Cardiac fibroblast (primary cell): ENCODE measurements at places on chromosomes 7 and 10.

DNA sequence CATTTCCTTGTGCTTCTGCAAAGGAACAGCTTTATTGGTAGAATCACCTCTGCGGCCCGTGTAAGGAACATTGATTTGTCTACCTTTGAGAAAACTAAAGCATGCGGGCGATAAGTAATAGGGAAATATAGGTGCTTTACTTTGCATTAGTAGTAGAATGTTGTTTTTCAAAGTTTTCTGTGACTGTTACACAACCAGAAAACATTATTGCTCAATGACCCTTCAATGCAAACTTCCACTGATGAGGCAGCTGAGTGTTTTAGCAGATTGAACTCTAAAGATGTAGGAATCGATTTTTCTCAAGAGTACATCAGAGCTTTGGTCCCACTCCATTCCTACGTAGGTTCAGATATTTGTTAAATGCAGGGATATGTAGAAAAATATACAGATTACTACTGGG, 427.8 kb downstream of the DNAJB9 start:
- DNase-seq, result no peak

GRCh38 chr10:60465801-60466200, 76.1 kb upstream of the ANK3 start:
- DNase-seq, result peak; percentile 60

GRCh38 chr7:139915864-139916716, 87.0 kb downstream of the TBXAS1 start:
- DNase-seq, result peak; percentile 96

DNA sequence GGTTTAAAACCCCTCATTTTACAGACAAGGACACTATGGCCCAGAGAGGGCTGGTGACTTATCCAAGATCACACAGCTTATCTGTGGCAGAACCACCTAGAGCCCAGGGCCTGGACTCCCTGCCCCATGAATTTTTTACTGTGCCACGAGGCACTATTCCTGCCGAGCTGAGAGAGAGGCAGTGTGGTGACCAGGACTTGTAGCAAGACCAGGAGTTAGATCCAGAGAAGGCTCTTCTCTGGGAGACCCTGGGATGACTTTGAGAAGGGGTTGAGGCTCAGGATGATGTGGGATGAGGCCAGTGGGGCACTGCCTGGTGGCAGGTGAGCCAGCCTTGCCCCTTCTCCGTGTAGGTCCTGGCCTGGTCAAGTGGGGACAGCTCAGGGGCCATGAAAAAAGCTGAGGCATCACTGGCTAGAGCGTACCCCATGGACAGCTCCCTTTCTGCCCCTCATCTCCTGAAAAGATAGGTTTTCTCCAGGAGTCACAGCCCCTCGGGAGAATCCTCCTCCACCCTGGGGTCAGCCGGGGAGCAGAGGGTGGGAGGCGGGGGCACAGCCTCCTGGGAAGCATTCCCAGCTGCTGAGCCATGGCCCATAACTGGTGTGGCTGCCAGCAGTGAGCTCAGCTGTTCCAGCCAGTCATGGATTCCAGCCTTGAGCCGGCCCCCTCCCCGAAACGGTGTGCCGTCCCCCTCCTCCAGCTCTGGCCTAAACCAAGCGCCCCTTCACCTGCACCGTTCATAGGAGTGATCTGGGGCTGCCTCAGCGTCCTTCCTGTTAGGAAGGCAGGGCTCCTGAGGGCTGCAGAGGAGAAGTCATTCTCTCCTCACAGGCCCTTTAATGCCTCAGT, 5.8 kb downstream of the FLNC start:
- DNase-seq, result peak; percentile 67

DNA sequence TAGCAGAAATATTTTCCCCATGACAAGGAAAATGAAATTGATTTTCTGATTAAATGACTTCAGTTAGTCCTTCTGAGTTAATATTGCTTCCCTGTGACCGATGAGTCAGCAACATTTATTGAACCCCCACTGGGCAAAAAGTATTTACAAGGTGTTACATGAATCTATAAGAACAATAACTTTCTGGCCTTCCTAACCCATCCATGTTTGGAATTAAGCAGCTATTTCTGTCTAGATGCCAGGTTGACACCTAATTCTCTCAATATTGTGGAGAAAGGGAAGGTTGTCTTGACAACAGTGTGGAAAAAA, 112.9 kb upstream of the JAZF1 start:
- no peak for DNase-seq

GRCh38 chr7:135620980-135621850, 41.1 kb upstream of the STMP1 start:
- DNase-seq, result peak; percentile 92

GRCh38 chr7:85156661-85157208, 30.1 kb downstream of the SEMA3D start:
- DNase-seq, result no peak

GRCh38 chr10:70162892-70163201, 7.5 kb downstream of the SAR1A start:
- no peak for DNase-seq

GRCh38 chr7:108311446-108312168, 144.6 kb downstream of the NRCAM start:
- peak; percentile 71 for DNase-seq

DNA sequence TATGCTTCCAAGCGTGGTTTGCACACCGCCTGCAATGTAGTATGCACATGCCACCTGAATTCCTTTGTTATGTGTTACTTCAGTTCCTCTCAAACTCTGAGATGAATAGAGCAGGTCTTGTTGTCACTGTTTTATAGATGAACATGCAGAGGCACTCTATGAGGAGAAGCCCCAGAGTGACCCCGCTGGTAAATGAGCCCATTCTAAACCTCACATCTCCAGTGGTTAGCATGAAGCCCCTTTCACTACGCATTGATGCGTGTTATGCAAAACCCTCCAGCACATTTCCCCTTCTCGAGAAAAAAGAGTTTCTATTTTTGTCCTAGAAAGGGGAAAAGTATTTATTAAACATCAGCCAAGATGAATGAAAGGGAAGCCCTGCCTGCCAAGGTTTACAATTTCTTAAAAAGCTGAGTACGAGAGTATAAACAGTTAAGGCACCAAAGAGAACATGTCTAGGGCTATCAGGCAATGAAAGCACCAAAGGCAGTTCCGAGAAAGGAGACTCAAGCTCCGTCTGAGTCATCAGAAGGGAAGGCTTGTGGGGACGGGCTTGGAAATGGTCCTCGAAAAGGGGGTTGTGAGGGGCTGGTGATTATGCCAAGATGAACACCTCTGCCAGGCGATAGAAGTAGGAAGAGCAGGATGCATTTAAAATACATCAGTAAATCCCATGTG, 58.7 kb upstream of the PFKP start:
- no peak for DNase-seq

DNA sequence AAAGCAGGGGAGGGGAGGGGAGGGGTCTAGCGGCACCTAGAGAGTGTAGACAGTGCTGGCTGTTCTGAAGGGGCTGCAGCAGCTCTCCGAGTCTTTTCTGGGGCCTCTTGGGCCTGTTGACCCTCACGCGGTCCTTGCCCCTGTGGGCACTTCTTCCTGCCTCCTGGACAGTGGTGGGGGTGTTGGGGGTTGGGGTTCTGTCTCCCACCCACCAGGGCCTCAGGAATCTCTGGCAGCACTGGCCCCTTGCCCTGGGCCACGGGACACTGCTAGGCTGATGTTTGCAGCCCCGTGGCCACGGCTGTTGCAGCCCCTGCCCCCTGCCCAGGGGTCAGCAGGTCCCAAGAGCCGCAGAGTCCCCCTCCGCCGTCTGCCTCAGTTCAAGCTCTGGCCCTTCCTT, 68.9 kb upstream of the INPP5A start:
- DNase-seq, result no peak

GRCh38 chr10:131547129-131547799, 235.7 kb upstream of the TCERG1L start:
- DNase-seq, result no peak

GRCh38 chr7:3892157-3892556, 591.1 kb downstream of the SDK1 start:
- DNase-seq, result no peak

DNA sequence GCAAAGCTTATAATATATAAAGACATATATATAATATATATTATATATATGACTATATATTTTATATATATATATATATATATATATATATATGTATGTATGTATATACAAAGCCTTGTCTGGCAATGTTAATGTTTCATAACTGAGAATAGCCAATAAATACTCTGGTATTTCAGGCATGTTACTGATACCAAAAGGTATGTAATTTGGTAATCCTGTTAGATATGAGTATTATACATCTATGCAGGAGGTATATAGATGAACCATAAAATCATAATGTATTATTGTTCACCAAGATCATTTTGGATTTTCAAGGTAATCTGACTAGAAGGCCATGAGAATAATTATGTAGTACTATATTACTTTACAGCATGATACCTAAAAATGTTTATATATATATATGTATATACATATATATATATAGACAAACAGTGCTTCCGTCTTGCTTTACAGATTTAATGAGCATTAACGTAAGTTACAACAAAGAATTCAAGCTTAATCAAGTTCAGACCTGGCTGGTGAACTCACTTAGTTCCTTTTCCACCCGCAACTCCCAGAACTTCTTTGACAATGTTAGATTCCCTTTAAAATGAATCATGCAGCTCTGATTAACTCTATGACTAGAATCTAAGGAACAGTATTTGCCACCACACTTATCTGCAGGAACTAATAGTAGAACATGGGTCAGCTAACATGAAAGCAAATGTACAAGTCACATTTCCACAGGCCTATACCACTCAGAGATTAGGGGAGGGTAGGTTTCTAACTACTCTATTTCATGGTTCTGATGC, 82.7 kb downstream of the SLC25A13 start:
- DNase-seq, result peak; percentile 14

DNA sequence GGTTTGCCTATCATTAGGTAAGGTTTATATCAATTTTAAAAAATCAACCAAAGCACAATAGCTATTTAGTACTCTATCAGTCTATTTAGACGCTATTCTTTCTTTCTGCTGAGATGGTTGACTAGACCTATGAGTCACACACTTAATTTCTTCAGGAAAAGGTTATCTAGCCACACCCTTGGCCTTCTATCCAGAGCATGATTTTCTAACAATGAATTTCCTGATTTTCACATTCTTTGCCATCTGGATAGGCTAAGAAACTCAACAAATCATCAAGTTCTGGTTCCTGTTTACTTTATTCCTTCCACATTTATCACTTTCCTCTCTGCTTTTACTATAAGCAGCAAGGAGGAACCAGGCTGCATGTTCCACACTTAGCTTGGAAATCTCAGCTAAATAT, 8.1 kb downstream of the PRPS1L1 start:
- DNase-seq, result peak; percentile 88

GRCh38 chr10:49741108-49741995, 20.8 kb downstream of the OGDHL start:
- peak; percentile 5 for DNase-seq

- no peak for DNase-seq
Observed at GRCh38 chr10:13113544-13113943, 13.6 kb downstream of the OPTN start.

DNA sequence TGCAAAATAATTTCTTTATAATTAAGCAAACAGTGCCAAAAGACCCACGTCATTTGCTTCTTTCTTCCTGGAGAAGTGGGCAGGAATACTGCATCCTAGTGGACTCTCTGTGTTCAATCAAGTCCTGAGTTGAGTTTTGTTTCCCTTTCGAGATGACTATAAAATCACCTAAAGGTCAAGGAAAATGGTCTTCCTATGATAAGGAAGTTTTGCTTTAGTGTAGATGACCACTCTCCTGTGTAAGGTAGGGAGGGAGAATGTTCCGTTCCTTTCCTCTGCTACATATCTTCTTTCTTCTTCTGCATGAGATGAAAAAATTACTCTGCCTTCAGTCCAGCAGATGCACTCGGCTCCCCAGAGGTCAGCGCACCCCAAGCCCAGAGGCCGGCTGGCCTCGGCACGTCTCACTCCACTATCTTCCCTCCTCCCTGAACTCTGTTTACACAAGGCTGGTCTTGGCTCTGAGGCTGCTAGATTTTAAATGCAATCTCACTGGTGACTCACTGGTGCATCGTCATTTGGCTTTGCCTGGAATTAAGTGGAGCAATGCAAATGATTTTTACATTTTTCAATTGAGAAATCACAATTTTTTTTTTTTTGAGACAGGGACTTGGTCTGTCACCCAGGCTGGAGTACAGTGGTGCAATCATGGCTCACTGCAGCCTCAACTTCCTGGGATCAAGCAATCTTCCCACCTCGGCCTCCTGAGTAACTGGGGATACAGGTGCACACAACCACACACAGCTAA, 18.6 kb upstream of the VDAC2 start:
- peak; percentile 94 for DNase-seq

GRCh38 chr7:66928388-66928787, 7.4 kb downstream of the TMEM248 start:
- peak; percentile 43 for DNase-seq

DNA sequence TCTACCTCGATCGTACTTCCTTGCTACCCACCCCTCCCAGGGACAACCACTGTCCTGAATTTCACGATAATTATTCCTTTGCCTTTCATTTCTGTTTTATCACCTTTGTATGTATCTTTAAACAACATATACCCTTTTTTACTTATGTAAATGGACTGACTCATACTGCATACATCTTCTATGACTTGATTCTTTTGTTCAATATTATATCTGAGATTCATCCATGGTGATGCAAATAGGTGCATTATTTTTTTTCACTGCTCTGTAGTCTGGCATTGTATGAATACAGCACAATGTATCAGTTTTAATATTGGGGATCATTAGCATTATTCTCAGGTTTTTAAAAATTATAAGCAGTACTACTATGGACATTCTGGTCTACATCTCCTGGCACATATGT, 69.4 kb downstream of the ABCC2 start:
- DNase-seq, result no peak

DNA sequence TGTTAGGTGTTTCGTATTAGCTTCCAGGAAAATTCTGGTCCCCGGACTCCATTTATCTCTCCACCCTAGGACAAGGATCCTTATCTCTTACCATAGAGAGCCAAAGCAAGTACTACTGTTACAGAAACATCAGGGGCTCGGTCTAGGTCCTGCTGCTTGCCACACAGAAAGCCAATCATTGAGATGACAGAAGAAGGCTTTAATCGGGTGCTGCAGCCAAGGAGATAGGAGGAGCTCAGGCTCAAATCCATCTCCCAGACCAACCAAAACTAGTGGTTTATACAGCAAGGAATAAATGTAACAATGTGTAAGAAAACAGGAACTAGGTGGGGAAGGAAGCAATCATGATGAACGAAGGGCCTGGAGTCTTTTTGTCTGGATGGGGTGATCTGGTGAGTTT, 22.2 kb upstream of the CACUL1 start:
- DNase-seq, result no peak

DNA sequence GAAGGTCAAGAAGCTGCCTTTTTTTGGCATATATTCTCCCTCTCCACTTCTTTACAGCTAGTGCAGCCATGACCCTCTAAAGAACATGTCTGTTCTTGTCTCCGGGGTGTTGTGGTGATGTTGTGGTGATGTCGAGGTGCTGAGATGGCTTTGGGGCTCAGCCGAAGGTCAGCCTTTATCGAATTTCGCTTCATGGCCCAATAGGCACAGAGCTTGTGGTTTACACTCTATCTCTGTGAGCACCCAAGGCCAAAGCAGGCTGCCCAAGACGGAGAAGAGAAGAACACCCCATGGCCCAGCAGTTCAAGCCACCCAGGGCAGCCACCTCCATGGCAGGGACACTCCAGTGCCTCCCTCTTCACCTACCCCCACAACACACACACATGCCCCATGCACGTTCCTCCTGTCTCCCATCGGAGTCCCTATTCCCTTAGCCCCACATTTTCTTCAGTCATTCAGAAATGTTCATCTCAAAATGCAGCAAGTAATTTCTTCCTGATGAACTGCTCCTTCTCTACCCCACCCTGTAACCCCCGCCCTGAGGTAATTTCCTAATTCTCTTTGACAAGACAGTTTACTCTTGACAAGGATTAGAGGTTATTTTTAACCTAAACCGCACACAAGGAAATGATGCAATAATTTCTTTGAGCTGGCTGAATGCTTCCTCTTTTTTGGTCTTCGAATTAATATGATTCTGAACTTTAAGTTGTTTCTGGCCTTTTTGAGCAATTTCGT, 18.6 kb upstream of the ADRB1 start:
- peak; percentile 44 for DNase-seq
